Inflammatory macrophage (primary cell): ENCODE measurements at places on chromosomes 3 and 15.
A peak's percentile ranks its signal among the peaks of the same experiment; 100 is the strongest.

DNA sequence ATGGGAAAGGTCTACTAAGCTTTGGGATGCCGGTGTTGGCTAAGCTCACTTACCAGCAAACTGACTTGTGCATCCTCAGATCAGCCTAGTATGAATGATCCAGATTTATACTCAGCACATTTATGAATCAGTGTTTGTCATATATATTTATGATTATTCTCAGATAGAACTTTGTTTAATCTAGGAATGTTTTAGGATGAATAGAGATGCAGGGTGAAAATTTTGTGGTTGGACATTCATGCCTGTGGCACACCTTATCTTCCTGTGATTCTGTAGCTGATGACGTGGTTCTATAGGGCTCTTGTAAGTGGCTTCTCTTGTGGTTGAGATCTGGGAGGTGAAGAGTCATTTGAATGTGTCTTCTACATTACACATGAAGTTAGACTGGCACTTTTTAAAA lies 11.4 kb downstream of the CDIN1 start:
- no peak for DNase-seq

DNA sequence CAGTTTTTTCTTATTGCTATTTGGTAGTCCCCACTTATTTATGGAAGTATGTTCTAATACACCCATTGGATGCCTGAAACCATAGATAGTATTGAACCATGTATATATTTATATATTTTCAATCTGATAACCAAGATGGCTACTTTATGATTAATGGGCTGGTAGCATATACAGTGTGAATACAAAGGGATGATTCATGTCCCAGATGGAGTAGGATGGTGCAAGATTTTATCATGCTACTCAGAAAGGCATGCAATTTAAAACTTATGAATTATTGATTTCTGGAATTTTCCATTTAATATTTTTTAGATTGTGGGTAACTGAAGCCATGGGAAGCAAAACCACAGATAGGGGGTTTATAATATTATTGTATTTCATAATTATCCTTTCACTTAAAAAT lies 35.2 kb downstream of the AP4E1 start:
- DNase-seq = no peak

GRCh38 chr15:26098801-26099200 lies 235.7 kb upstream of the ATP10A start:
- no peak for DNase-seq

DNA sequence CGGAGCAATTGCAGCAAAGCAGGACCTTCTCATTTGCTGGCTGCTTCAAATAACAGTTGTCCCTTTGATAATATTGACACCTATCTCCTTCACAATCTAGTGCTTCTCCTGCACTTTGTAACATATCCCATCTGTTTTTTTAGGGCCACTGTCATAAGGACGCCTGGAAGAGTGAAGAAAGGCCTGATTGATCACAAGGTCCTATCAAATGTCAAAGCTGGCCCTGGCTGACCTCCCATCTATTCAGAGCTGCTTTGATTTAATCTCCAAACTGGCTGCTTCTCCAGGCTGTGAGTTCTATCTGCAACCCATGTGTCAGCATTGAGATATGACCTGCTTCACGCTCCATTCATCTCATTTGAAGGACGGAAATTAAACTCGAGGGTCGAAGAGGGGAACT lies 601.2 kb upstream of the KCNMB2 start:
- DNase-seq = no peak

DNA sequence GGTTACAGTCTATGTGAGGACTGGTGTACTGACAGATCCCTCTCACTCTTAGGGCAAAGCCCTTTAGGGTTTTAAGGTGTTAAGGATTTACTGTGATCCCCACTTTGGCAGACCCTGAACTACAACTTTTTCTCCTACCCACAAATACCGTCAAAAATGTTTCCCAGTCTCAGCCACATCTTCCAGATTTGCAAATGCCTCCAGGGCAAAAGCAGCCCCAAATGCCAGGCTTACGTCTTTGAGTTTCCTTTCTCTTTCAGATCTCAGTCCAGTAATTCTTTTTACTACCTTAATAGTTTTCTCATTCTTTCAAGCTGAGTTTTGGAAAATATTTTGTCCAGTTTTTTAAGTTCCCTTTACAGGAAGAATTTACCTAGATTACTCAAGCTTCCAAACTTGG lies 13.4 kb upstream of the ITGA11 start:
- DNase-seq = no peak

DNA sequence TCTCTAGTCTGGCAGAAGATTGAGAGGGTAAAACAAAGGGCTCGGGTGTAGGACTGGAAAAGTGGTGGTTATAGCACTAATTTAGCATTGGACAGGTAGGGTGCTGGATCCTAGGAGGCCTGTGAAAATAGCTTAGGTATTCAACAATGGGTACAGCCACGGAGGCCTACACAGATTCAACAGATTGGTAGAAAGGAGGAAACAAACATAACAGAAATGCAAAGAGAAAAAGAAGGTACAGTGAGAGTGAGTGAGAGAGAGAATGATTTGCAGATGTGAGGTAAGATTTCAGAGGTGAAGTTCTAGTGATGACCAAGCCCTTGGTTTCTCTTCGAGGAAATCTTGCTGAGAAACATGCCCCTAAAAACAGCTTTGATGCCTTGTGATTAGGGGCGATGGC lies 37.9 kb downstream of the ADIPOQ start:
- no peak for DNase-seq

- no peak for DNase-seq
Observed at GRCh38 chr15:88083811-88084760, 172.5 kb downstream of the NTRK3 start.

- no peak for DNase-seq
Observed at GRCh38 chr3:46849045-46849631, 14.1 kb downstream of the MYL3 start.

DNA sequence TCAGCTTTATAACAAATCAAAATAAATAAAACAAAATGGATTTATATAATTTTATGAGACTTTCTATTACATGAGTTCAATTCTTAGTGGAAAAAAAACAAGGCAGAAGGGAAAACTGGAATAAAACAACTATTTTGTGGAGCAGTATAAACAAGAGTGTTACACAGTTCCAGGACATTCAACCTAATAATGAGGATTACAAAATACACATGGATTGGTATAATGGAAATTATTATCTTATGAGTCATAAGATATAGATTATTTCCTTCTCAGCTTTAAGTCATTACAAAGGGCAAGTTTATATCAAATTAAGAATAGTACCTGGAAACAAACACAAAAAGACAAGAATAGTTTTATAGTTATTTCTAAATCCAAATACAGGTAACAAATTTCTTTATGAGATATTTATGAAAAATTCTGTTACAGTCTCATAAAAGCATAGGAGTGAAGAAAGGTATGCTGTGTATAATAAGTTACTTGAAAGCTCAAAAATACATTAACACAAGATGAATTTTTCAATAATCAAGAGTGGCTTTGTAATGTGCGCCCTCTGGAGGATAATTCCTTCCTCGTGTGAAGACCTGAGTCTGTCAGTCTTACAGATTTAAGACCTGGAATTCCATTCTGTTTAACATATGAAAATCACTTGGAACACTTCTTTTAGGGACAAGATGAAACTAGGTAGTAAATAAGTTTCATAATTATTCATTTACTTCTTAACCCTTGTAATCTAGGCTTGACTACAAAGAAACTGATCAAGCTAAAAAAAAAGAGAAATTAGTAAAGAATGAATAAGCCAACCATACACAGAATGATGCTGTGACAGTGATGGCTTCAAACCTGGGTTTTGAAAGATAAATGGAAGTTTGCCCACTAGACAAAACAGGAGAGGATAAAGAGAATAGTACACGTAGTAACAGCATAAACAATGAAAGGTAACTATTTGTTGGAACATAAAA lies 9.5 kb downstream of the COPS2 start:
- peak; percentile 50 for DNase-seq

- DNase-seq = no peak
Observed at GRCh38 chr3:116247605-116248004, 197.7 kb downstream of the LSAMP start.

DNA sequence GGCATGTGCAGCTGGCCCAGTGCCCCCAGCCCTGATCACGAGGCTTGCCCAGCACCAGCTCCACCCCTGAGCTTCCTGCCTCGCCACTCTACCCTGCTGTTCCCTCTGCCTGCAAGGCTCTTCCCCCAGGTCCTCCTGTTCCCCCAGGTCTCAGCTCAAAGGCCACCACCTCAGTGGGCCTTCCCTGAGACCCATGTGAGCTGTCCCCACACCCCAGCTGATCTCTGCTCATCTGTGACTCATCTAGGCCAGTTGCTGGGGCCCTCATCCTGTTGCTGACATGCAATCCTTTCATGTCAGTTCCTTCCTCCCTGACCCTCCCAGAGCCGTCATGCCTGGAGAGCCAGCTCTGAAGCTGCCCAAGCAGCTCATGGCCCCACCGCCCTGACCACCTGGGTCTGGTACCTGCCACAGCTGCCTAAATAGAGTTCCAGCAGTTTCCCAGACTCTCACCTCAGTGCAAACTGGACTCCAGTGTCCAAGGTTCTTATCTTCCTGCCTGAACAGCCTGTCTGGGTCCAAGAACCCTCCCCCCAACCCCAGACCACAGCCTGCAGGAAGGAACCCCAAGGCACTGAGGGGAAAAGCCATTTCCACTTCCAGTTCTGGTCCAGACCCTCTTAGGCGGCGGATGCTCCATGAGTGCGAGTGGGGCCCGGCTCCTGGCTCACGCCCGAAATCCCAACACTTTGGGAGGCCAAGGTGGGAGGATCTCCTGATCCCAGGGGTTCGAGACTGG lies 116.6 kb upstream of the IQSEC1 start:
- peak; percentile 75 for DNase-seq

- DNase-seq = no peak
Observed at GRCh38 chr15:48437178-48437577, 105.9 kb downstream of the DUT start.

- no peak for DNase-seq
Observed at GRCh38 chr3:193943200-193943599, 192.7 kb upstream of the HES1 start.

GRCh38 chr15:77831986-77832385 lies 199.3 kb upstream of the LINGO1 start:
- DNase-seq = no peak

DNA sequence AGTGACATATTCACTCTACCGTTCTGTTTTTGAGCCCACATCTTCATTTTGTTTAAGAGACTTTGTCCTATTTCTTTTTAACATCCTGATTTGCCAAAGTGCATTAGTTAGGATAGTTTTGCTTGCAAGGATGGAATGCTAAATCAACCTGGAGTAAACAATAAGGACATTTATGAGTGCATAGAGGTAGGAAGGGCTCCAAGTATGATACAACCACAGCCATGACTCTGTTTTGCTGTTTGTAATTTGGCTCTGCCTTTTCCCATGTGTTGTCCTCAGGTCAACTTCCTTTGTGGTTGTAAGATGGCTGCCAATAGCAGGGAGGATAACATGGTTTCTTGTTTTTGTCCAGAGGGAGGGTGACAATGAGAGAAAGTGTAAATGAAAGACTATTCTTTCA lies 66.4 kb upstream of the GOLIM4 start:
- DNase-seq = no peak

GRCh38 chr15:28185148-28185895 lies 86.2 kb upstream of the OCA2 start:
- DNase-seq = no peak

GRCh38 chr15:71128939-71129562 lies 13.8 kb downstream of the THSD4 start:
- no peak for DNase-seq

DNA sequence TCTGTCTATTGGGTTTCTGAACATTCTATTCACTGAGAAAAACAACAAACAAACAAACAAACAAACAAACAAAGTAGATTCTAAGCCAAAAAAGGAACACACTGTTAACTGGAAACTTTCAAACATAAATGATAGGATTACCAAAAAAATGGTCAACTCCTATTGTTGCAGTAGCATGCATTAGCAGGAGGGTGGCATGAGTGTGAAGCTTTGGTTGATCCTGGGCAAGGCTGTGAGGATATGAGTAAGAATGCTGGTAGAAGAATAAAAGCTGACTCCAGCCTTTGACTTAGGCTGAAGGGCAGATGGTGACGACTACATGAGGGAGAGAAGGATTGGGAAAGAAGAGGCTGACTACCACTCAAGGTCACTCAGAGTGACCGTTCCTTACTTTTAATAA lies 810.3 kb downstream of the VGLL3 start:
- no peak for DNase-seq

DNA sequence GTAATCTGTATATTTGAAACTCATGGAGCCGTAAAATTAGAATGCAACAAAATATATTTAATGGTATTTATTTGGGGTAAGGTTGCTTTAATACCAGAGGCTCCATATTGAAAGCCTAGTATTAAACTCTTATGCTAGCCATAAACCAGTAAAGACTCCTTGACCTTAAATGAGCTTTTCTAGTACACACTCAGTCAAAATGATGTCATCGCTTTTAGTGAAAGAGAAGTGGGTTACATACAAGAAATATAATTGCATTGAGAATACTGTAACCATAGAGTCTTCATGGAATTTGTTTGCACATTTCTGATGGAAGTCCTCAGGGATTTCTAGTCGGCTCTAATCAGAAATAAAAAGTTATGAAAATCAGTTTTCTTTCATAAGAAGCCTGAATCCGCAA lies 757.6 kb downstream of the GBE1 start:
- DNase-seq = no peak

GRCh38 chr3:145952536-145952935 lies 208.4 kb downstream of the PLOD2 start:
- no peak for DNase-seq

DNA sequence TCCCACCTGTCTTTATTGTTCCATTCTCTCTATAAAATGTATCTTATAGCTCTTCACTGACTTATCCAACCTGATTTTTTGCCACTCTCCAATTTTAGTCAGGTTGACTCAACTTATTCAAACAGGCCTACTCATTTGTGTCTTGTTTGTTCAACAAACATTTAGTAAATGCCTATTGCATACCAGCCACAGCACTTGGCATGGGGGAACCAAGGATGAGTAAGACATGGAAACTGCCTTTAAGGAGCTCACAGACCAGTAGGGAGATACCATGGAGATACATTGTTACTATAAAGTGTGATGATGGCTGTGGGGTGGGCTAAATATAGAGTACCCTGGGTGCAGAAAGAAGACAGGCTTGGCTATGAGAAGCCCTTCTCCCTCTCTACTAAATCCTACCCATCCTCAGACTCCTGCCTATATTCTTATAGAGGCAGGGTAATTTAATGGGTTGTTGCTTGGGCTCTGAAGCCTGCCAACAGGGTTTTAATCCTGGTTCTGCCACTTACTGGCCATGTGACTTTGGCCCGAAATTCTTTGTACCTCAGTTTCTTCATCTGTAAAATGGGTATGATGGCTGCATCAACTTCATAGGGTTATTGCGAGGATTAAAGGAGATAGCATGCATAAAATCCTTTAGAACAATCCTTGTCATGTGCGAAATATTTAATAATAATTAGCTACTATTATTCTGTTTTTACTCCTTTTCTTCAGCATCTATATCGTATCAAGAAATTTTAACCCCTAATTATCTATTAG lies 348.5 kb upstream of the UMPS start:
- no peak for DNase-seq

DNA sequence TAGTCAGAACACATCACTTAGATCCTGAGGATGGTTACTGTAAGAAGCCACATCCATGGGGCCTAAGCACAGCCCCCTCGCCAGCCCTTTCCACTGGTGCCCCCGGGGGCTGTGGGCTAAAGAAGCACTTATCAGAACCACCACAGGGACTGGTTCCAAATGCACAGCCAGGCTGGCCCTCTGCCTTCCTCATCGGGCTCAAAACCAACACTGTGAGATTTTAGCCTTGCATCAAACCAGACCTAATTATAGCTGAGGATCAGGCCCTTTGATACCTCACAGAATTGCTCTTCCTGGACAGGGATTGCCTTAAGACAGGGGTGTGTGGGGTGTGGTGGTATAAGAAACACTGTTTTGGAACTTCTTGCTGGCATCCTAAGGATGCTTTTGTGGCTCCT lies 23.7 kb downstream of the SRPRB start:
- DNase-seq = no peak

GRCh38 chr15:37106490-37107001 lies 6.2 kb upstream of the MEIS2 start:
- no peak for DNase-seq
